ENCODE measurements at places on chromosomes 13 and 19. TPM values are rescaled to one million over a fixed set of nuclear protein-coding genes. Genes with fewer than 3 reads are reported as not detected.

USHBP1 gene
- total RNA-seq, result not detected

CABP5 gene
- 2.8 TPM for total RNA-seq

PNMA8B gene
- not detected for total RNA-seq

KRTDAP gene
- total RNA-seq, result not detected

MCEMP1 gene
- not detected for total RNA-seq

MCF2L gene
- total RNA-seq, result not detected

FFAR1 gene
- not detected for total RNA-seq

RINL gene
- 1.0 TPM for total RNA-seq

ABHD13 gene
- total RNA-seq, result 5.4 TPM

RFX1 gene
- total RNA-seq, result 3.1 TPM

HIPK4 gene
- 0.02 TPM for total RNA-seq

ACER1 gene
- not detected for total RNA-seq

APOE gene
- total RNA-seq, result 1.6 TPM

PRR19 gene
- 0.30 TPM for total RNA-seq

FGF21 gene
- total RNA-seq, result not detected

NCAN gene
- not detected for total RNA-seq

ZNF154 gene
- total RNA-seq, result not detected

TRIP10 gene
- total RNA-seq, result 34.3 TPM

KIR3DL1 gene
- total RNA-seq, result not detected

RFPL4A gene
- not detected for total RNA-seq

GIPC3 gene
- not detected for total RNA-seq

GPR12 gene
- not detected for total RNA-seq

PRSS57 gene
- total RNA-seq, result not detected

XPO4 gene
- total RNA-seq, result 19.7 TPM

PGLYRP2 gene
- 0.17 TPM for total RNA-seq

EPSTI1 gene
- 73.9 TPM for total RNA-seq

FFAR3 gene
- not detected for total RNA-seq

ZNF563 gene
- total RNA-seq, result 0.42 TPM

PRR12 gene
- 1.3 TPM for total RNA-seq

SLC6A16 gene
- total RNA-seq, result 0.05 TPM

INSR gene
- total RNA-seq, result 0.37 TPM

FFAR2 gene
- total RNA-seq, result not detected

S1PR2 gene
- 7.1 TPM for total RNA-seq

KIR2DL1 gene
- total RNA-seq, result not detected

SLITRK5 gene
- under 0.01 TPM for total RNA-seq

CGB8 gene
- total RNA-seq, result 21.3 TPM

KISS1R gene
- not detected for total RNA-seq

PRR22 gene
- total RNA-seq, result 0.07 TPM
